ENCODE measurements at places on chromosomes 11 and 22. TPM values are rescaled to one million over a fixed set of nuclear protein-coding genes. Genes with fewer than 3 reads are reported as not detected.

The SMC1B gene
- not detected for total RNA-seq

The GLYATL1 gene
- total RNA-seq = 4.0 TPM

DNA sequence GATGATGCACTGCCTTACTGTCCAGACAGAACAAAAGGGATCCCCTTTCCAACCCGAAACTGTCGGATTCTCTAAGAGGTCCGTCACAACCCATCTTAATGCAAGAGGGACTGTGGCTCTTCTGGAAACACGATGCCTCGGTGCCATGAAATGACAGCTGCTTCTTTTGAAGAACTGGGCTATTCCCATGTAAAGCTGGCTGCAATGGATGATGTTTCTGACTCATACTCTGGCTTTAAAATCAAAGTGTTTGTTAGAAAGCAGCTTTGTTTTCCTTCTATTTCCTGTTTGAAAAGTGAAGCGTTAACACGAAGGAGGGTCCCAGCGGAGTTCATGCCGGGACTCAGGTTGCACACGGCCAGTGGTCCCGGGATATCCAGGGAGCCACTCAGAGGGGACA lies 3.1 kb downstream of the TP53AIP1 start:
- no peak for DNase-seq

GRCh38 chr22:35349368-35349703 lies 31.6 kb upstream of the HMOX1 start:
- no peak for DNase-seq

DNA sequence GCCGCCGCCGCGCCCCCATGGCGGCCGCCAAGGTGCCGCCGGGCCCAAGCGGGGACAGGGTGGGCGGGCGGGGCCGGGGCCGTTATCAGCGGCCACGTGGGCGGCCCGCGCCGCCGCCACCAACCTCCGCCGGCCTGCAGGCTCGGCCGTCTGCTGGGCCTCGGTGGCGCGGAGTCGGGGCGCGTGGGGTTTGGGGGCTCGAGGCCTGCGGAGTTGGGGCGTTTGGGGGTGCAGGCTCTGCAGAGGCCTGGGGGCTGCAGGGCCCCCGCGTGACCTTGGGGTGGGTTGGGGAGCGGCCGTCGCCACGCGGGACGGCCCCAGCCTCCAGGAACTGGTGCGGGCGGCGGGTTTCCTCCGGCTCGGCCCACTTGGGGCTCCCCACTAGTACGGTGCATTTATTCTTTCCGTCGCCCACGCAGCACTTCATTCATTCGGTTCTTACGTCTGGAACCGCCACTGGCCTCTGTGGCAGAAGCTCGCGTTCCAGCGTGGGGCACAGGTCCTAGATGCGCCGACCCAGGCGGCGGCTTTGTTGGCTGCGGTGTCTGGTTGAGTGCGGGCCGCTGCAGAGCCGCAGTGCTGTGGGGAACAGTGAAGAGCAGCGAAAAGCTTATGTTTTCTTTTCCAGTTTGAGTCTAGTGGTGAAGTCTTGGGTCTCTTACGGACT lies 740 bp upstream of the TRMT2A start:
- DNase-seq = no peak

The PCSK7 gene
- total RNA-seq = 38.4 TPM
